D341Med (cell line): ENCODE measurements at places on chromosomes 4 and X.

GRCh38 chrX:153474718-153475117 lies 4.3 kb upstream of the HAUS7 start:
- no peak for DNase-seq

DNA sequence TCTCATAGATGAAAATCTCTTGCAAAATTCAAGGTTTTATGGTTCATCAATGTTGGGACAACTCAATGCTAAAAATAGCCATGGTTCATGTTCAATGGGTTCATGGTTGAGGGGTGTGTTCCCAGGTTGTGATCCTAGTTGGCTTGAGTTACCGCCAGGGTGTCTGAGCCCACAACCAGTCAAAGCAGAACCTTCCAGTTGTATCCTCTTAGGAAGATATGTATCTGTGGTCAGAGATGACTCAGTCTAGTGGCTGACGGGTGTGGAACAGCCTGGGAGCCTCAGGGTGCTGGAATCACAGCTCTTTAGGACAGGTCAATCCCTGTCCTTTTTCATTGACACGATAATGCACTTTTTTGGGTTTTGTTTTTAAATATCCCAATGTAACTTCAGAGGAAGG lies 192.3 kb upstream of the NR3C2 start:
- no peak for DNase-seq

GRCh38 chr4:120709991-120710390 lies 212.5 kb downstream of the PRDM5 start:
- DNase-seq: no peak

DNA sequence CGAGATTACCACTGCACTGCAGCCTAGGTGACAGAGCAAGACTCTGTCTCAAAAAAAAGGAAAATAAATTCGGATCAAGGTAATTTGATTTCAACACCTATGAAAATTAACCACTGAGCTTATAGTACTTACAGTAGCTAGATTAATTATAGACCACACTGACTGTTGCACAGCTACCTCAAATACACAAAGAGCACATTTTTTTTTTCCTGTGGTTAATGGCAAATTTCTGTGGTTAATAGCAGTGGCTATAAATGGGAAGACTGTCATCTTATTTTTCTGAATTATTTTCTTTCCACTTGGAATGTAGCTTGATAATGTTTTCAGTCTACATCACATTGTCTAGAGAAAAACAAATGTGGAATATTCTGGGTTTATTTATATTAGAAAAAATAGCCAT lies 1661.6 kb upstream of the PCDH7 start:
- no peak for DNase-seq

DNA sequence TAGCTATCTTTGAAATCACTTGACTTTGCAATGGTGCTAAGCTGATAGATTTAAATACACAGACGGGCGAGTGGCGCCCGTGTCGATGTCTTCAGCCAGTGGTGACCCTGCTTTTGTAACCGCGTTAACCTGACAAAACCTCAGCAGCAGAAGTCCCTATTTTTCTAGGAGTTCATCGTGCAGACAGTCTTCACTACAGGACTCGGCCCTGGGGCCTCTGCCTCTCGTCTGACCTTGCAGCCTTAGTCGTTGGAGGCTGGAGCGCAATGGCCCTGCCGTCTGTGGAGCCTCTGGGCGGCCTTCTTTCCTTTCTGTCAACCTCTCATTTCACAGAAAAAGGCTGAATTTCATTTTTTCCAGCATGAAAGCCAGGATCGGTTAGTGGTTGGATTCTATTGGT lies 57.9 kb downstream of the CPLX1 start:
- DNase-seq: no peak

DNA sequence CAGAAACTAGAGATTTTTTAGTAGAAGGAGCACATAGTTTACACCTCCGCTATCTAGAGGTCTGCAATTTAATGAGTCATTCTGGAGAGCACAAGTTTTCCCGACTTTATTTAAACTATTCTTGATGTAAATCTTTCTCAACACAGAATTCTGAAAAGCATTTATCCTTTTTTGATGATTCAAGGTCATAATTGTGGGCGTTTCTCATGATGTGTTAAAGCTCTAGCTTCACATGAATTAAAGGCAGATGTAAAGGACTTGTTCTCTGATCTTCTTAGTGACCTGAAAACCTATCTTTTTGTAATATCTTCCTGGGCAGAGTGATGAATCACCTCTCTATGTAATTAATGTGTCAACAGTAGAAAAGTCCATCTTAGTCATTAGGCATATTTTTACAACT lies 128.8 kb downstream of the COMMD8 start:
- no peak for DNase-seq

DNA sequence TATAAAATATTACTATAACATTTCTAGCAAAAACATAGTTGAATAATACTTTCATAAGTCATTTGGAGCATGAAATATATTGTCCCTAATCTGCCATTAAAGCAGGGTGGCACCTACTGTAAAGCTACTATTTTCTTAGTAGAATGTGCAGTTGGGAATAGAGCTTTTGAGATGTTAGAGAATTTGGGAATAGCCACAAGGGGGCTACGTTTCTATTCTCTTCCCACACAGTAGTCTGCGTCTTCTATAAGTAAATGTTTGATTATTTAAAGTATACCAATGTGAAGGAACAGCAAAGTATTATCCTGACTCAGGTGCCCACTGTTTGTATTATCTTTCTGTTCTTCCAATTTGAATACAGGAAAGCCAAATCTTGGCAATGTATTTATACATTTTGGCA lies 323.2 kb upstream of the GIMD1 start:
- DNase-seq: peak; percentile 33

GRCh38 chr4:19987746-19988145 lies 264.0 kb upstream of the SLIT2 start:
- no peak for DNase-seq

DNA sequence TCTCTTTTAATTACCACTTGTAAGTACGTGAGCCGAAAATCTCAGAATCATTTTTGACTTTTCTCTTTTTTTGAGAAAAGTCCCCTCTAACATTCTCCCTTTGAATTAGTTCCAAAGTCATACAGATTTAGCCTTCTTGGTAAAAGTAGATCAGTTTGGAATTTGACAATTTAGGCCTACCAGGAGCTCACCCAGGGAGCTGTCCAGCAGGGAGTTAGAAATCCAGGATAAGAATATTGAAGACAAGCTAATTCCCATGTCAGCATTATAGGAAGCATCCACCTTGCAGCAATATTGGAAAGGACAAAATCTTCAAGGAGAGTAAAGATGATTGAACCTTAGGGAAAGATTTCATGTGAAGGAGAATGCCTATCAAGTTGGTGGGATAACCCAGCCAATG lies 352.2 kb upstream of the CPEB2 start:
- no peak for DNase-seq

DNA sequence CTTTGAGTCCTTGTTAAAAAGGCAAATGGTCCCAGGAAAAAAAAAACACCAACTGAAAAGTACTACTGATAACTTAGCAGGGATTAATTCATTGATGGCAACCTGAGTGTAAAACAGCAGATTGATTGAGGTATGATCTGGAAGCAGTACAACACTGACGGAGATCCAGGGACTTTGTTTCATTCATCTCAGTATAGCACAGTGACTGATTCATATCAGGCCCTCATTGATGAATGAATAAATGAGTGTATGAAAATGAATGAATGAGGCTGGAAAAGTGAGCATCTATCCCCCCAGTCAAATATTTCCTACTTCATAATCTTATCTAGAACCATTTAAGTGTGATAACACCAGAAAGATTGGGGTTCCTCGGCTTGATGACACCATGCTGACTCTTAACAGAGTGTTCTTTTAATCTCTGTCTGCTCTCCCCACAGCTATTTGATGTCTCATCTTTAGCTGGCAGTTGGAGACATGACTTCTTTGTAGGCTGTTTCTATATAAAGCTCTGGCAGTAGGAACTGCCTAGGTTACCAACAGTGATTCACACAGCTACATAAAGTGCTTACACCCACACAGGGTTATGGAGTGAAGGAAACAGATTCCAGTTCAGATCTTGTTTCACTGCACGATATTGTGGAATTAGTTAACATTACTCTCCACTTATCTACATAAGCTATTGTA lies 18.6 kb upstream of the RNF128 start:
- no peak for DNase-seq

GRCh38 chrX:151745651-151746050 lies 11.1 kb downstream of the CNGA2 start:
- DNase-seq: no peak

DNA sequence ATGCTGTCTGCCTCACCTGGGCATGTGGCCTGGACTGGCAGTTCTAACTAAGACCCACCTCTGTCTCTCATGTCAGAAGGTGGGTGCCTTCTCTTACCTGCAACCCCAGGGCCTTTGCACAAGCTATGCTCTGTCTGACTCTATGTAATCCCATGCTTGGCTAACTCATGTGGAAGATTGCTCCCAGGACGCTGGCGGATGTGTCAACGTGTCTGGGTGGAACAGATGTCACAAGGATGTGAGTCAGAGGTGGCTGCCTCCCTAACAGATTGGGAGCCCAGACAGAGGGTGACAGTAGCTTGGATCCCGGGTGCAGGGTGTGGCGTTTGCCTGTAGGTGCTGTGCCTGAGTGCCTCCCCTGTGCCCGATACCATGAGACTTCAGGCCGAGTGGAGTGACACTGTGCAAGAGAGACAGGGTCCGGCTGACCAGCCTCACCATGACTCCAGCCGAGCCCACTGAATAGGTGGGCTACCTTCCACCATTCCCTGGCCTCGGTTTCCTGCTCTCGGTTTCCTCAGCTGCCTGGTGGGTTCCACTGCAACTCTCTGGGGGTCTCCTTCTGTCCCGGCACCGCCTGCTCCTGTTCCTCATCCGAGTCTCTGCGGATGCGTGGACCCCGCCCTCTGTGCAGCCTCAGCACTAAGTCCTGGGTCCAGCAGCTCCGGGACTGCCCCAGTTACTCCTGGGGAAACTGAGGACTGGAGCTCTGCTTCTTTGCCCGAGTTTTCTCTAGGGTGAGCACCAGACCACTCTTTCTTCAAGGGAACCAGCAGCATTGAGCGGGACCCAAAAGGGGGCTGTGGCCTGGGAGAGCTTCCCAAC lies 11.0 kb downstream of the SH3BP2 start:
- no peak for DNase-seq

GRCh38 chr4:105241451-105241850 lies 94.8 kb downstream of the TET2 start:
- no peak for DNase-seq

- DNase-seq: no peak
These were observed 157.1 kb downstream of the TRIML1 start for GRCh38 chr4:188296331-188296730.

GRCh38 chr4:151687021-151687640 lies 73.7 kb downstream of the GATB start:
- no peak for DNase-seq

- DNase-seq: no peak
These were observed 62.6 kb upstream of the KLF3 start for GRCh38 chr4:38601244-38601915.

GRCh38 chrX:77755561-77755960 lies 30.5 kb downstream of the ATRX start:
- no peak for DNase-seq

DNA sequence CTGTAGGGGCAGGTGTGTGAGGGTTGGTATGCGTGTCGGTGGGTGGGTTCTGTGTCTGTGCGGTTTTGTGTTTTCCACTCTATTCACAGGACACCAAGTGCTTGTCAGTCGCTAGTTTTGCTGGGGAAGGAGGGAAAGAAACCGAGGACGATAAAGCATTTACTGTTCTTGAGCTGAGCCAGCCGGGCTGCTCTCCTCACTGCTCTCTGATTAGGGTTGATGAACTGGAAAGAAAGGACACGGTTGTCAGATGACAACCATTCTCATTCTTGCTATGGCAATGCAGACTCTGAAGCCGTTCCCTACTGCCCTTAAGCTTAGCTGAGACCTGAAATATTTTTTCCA lies 832 bp downstream of the EGFL6 start:
- no peak for DNase-seq

DNA sequence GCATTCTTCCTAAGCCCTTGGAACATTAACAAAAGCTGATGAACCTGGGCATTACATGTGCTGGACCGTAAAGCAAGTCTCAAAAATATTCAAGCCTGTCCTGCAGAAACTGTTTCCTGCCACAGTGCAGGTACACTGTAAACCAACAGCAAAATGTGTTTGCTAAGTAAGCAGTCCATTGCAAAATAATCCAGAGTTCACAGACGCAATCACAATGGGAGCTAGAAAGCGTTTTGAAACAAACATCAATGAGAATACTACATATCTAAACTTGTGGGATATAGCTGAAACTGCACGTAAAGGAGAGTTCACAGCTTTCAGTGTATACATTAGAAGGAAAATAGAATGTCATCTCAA lies 61.6 kb downstream of the RGS12 start:
- DNase-seq: no peak

- DNase-seq: peak; percentile 78
These were observed at the start of gene TCEAL8 for GRCh38 chrX:103254921-103255493. Gene TCEAL8, minus strand, starts transcription at chrX:103255155. Its CDS starts 1,176 bp downstream, at chrX:103253979.

DNA sequence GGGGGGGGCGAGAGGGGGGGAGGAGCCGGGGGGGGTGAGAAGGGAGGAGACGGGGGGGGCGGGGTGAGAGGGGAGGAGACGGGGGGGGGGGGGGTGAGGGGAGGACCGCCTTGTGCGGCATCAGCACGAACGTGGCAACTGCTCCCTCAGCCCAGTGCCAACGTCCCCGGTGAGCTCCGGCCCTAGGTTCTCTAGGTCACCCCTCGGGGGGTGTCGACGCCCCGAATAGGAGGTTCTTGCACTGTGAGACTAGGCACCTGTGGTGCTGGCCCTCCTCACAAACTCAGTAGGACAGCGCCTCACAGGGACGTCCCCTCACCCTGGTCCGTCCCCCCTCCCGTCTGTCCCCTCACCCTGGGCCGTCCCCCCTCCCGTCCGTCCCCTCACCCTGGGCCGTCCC lies 21.5 kb upstream of the GTPBP6 start:
- DNase-seq: no peak

GRCh38 chrX:22526339-22526738 lies 253.6 kb downstream of the CBLL2 start:
- no peak for DNase-seq

DNA sequence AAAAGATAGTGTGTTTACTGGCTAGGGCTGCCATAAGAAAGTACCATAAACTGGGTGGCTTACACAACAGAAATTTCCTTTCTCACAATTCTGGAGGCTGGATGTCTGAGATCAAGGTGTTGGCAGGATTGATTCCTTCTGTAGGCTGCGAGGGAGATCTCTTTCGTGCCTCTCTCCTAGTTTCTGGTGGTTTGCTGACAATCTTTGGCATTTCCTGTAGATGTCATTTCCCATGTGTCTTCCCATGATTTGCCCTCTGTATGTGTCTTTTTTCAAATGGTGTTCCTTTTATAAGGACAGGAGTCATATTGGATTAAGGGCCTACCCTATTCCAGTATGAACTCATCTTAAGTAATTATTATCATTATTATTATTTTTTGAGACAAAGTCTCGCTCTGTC lies 27.9 kb upstream of the LCORL start:
- no peak for DNase-seq

- DNase-seq: no peak
These were observed 271.9 kb downstream of the GPM6A start for GRCh38 chr4:175540151-175540550.

- peak; percentile 33 for DNase-seq
These were observed at the start of gene SLC25A31 for GRCh38 chr4:127730142-127730913. Gene SLC25A31, plus strand, starts transcription at chr4:127730400. Its CDS starts 146 bp downstream, at chr4:127730546.
